Activated T-helper 1 cell treated with anti-CD3 and anti-CD28 coated beads, Interleukin-2, amount 50 U/mL, for 16 hours (primary cell): ENCODE measurements at places on chromosomes 2 and 18.

DNA sequence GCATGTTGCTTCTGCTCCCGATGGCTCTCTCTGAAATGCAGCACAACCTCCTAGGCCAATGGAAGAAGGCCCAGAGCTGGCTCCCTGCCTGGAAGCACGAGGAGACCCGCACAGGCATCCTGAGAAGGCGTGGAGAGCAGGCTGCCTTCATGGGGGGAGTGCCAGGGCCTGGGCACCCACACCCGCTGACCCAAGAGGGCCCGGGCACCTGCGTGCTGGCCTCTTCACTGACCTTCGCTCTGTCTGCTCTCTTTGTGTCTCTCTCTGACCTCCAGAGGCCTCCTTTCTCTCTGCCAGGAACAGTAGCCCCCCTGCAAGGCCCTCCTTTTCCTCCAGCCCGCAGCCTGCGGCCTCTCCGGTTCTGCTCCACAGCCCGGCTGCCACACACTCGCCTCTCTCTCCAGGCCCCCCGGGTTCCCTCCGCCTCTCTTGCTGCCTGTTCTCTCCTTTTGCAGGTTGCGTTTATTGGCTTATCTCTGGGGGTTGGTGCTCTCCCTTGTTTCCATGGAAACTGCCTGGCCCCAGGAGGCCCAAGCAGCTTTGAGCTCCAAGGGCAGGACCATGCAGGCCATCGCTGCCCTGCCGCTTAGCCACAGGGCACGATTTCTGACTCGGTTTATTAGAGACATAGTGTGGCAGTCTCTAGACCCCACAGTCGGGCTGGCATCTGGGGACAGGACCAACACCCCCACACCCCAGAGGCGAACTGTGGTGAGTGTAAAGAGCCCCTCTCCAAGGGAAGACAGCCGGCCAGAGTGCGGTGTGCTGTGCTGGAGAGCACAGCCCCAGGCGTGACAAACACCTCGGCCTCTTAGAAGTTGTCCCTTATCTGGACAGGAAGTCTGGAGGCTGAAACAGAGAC is 1.7 kb downstream of the MZT2B start:
- no peak for DNase-seq

DNA sequence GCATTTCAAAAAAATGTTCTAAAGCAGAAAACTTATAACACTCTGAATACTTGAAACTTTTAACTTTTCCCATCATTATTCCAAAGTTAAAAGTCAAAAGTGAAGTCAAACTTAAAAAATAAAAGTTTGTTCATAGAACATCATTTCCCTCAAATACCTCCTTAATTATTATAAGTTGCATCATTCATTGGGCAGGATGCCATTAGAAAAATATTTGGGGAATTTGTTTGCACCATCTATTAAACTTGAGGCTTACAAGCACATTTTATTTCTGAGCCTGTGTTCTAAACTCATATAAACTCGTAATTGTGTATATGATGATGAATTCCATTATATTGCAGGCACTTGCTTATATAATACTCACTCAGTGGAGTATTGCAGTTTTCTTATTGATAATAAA is 588.0 kb upstream of the NRXN1 start:
- no peak for DNase-seq

DNA sequence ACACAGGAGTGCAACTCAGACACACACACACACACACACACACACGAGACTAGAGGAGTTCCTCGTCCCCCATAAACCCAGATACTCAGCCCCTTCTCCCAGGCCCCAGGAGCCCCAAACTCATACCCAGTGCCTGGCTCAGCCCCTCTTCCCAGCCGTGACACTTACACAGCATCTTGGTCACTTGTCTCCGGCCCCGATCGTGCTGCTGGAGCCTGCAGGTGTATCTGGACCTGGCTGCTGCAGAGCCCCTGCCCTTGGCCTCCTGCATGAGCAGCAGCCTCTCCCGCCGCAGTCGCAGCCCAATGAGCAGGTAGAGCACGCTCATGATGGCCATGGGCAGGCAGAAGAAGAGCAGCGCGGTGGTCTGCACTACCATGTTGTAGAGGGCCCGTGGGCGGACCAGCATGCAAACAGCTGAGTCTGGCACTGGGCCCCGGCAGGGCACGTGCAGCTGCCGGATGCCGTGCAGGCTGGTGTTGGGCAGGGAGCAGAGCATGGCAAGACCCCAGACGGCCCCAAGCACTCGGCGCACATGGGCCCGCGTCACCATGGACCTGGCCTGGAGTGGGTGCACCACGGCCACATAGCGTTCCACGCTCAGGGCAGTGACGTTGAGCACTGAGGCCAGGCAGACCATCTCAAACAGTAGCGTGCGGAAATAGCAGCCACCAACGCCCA is 2.1 kb downstream of the NMUR1 start:
- DNase-seq, result no peak

DNA sequence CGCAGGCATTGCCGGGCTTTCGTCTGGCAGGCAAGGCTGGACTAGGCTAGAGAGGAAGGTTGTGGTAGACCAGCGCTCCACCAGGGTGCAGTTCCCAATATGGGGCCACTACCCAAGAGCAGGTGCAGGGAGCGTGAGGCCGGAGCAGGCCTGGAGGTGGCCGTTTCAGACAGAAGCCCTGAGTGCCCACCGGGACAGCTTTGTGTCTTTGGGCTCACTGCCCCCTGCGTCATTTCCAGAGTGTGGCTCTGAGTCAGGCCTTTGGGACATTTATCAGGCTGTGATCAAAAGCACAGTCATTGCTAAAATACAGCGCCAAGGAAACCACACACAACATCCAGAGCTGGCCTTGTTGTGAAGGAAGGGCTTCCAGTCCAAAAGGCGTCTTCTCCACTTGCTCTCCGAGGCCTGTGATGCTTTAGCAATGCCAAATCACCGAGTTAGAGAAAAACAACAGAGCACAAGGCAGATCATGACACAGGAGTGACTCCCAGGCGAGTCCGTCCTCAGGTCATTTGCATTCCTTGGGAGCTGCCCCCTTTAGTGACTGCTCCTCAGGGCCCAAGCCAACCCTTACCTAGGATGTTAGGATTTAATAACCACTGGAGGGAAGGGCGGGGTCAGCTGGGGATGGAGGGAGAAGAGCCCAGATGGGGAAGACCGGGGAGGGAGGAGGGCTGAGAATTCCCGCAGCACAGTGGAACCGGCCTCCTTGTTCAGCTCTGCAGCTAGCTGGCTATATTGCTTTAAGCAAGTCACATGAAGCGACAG is 42.3 kb downstream of the RFX8 start:
- DNase-seq, result no peak

GRCh38 chr18:3140986-3141639 is 78.7 kb downstream of the MYOM1 start:
- DNase-seq, result no peak

DNA sequence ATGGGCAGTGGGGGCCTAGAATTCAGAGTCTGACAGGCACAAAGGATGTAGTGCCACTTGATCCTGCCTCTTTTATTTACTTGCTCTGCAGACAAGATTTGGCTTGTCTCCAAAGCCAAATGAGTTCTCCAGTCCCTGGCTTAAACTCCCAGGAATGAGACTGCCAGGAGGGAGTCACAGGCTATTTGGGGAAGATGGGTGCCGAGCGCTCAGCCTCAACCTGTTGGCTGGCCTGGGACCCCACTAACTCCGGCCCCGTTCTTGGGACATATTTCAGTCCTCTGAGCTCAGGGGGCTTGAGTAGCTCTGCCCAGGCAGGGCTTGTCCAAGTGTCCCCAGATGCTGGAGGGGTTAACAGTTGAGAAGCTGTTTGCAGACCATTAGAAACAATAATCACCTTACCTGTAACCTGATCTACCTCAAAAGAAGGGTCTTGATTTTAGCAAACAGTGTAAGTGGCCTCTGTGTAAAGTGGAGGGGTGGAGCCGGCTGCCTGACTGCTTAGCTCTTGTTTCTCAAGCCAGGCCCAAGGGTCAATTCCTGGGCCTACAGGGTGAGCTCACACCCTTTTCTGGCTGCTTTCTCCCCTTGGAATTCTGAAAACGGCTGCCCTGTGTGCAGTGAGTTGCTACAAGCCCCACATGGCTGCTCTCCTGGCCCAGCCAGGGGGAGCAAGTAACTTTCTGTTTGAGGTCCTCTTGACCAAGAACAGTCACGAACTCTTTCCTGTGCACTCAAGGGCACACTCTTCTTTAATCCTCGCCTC is 27.1 kb upstream of the FZD5 start:
- no peak for DNase-seq

- no peak for DNase-seq
Observed at GRCh38 chr18:30132959-30133358, 909.6 kb downstream of the DSC3 start.

DNA sequence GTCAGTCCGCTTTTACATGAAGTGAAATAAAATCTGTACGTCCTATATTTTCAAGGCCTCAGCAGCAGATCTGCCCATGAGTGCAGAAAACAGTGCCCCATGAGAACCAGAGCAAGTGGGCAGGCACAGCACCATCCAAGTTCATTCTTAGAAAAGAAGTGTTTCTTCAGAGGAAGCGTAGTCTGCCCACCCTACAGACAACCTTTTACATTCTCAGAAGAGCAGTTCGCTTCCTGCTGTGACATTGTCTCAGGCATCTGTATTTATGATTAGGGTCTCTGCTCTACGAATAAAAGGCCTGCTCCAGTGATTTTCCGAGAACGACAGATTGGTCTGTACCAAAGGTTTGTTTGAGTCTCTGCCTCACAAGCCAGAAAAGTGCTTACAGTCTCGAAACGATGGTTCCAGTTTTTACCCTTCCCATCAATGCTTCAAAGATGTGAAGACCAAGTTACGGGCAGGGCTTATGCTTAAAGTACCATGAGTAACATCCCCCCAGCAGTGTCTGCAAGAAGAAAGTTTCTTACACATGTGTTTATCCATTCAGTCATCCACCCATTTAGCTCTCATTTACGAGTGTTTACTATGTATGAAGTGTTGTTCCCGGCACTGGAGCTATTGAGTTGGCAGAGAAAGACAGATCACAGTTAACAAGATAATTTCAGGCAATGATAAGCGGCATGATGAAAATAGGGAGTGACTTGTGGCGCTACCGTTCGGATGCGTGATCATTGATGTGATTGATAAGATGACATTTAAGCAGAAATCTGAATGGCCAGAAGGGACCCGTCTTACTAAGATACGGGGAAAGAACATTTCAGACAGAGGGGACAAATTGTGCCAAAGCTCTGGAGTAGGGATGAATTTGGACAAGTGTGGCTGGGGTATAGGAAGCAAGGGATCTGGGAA is 31.4 kb upstream of the CTLA4 start:
- DNase-seq, result no peak

DNA sequence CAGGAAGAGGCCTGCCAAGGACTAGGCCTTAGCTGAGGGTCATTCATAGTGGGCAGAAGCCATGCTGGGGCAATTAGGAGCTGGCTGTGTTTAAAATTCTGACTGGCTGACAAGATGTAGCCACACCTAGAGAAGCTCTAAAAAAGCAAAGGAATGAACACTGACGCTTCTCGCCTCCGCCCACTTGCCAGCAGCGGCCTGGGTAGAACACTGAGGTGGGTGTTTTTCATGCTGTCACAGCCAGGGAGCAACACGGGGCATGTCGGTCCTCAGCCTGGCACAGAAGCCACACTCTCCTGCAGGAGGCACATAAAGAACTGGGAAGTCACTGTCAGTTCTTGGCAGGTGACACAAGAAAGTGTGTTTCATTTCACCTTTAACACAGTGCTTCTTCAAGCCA is 10.4 kb downstream of the CHST10 start:
- DNase-seq, result no peak

- no peak for DNase-seq
Observed at GRCh38 chr2:70663411-70663810, 104.6 kb downstream of the ADD2 start.
